ENCODE measurements at places on chromosomes 13 and 19.

GRCh38 chr19:4803736-4804695, 12.5 kb downstream of the FEM1A start:
- DNase-seq: peak; percentile 50

DNA sequence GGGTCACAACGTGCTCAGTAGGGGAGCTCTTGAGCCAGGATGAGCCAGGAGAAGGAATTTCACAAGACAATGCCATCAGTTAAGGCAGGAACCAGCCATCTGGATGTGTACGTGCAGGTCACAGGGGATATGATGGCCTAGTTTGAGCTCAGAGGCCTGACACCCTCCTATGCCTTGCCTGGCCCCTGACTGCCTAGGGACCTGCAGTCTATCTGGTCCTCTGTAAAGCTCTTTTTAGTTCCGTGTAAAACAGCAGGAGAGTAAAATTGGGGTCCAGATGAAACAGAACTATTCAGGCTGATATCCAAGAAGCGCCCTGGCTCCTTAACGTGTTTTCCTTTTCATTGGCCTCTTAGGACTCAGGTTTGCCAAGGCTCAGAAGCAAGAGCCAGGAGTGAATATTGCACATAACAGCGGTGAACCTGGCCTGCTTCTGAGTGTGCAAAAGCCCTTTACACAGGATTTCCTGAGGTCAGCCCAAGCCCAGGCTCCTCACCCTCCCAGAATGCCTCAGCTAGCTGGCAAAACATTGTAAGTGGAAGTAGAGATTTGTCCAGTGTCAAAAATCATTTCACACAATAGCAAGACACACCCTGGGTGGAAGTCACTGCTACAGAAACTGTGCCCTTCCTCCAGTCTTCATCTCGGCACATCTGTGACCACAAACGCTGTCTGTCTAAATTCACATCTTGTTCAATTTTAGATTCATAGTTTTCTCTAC, 777.2 kb downstream of the UQCRFS1 start:
- DNase-seq: no peak

DNA sequence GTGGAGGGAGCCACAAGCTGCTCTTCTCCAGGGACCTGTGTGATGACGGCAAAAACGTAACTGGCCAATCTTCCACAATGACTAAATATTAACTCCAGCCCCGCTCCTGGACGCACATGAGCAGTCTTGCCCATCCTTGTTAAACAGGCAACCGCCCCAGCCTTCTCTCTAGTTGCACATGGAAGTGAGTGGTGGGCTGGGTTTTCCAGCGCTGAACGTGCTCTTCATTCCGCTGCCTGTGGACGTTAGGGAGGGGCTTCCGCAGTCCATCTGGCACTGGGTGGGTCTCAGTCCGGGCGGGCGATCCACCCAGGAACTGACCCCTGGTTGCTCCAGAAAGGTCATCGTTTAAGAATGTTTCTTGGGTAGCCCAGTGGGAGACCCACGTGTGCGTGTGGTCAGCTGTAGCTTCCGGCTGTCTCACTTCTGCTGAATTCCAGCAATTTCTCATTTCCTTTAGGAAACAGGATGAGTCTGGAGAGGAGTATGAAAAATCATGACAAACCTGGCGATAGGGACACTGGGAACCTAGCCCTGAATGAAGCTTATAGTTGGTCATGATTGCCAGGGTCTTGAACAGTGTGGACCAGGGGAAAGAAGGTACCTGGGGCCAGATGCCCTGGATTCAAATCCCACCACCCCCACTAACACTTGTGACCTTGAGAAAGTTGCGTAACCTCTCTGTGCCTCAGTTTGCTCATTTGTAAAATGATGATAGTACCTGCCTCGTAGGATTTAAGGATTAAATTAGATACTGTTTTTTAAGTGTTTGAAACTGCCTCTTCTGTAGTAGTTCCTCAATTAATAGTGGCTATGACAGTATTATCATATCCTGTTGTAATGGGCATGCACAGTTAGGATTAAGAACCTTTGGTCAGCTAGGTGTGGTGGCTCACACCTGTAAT, 92.6 kb downstream of the SIPA1L3 start:
- DNase-seq: peak; percentile 85

GRCh38 chr13:74104661-74105275, 29.4 kb downstream of the KLF12 start:
- DNase-seq: no peak

GRCh38 chr19:8821748-8822241, 10.3 kb downstream of the ZNF558 start:
- DNase-seq: no peak

- no peak for DNase-seq
Observed at GRCh38 chr13:83819611-83820010, 62.7 kb downstream of the SLITRK1 start.

DNA sequence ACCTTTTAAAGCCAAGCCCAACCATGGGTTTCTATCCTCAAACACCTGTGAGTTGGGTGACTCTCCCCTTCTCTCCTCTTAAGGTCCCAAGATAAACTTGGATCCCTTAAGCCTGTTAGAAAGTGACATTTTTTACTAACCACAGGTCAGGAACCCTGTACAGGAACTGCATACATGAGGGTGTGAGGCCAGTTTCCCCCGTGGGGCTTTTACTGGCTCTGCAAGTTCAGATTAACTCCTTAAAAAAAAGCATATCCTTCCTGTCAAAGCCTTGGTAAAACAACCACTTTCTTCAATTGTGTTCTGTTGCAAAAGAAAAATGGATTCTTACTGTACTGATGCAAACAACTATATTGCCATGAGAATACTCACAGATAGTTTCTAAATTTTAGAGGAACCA, 2638.7 kb upstream of the PCDH20 start:
- no peak for DNase-seq

DNA sequence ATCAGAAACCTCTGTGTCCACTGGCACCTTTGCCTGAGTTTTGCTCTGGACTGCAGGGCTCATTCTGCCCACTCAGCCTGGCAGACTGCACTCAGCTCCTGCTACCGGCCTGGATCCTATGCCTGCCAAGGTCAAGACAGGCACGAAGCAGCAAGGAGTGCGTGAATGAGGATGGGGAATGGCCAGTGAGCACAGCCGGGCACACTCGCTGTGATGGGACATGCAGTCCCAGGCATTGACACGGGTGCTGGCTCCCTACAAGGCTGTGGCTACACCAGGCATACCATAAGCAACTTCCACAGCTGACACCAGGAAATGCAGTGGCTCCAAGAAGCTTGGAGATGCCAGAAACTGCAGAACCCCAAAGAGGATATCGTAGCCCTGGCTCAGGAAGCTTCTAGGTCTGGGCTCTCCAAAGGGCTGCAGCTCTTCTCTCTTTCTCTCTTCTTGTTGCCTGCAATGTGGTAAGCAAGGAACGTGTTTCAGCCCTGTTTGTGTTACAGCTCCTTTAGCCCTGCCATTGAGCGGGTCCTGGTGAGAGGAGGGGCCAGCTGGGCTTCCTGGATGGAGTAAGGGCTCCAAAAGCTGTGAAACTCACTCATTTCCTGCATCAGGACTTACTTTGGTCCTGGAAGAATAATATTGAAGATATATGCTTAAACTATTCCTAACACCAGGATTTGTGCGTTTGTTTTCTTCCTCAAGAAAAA, 832.6 kb upstream of the SLITRK5 start:
- no peak for DNase-seq

- DNase-seq: no peak
Observed at GRCh38 chr13:114286808-114287207, 5.4 kb downstream of the UPF3A start.

DNA sequence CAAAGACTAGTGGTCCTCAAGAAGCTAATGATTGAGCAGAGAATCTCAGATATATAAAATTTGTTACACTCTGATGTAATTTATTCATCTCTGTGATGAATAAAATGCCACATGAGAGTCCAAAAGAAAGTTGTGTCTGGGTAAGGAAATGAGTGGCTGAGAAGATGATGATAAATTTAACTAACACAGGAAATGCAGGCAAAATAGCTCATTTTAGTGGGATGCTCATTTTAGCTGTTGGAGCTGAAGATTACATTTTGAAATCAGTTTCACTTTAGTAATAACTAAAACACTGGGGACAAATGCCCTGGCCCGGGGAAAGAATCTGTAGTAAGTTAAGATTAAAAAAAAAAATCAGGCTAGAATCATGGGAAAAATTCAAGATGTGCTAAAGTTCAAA, 35.2 kb downstream of the SPRY2 start:
- DNase-seq: no peak
